GM12878 (cell line): ENCODE measurements at places on chromosomes 7 and 10. TPM values are rescaled to one million over a fixed set of nuclear protein-coding genes. Genes with fewer than 3 reads are reported as not detected.

Gene TCERG1L
- not detected in 2 replicates for total RNA-seq

Gene FBXO24
- total RNA-seq = not detected in 2 replicates

Gene CRPPA
- not detected in 2 replicates for total RNA-seq

- H3K27ac ChIP-seq = no peak overlapping the region
- no peak for DNase-seq
- H3K4me3 ChIP-seq = no peak overlapping the region
- H3K36me3 ChIP-seq = no peaks in the 10 kb centered on the region
- H3K27me3 ChIP-seq = no peaks in the 10 kb centered on the region
Observed at GRCh38 chr10:8349610-8350249, 295.2 kb downstream of the GATA3 start.

DNA sequence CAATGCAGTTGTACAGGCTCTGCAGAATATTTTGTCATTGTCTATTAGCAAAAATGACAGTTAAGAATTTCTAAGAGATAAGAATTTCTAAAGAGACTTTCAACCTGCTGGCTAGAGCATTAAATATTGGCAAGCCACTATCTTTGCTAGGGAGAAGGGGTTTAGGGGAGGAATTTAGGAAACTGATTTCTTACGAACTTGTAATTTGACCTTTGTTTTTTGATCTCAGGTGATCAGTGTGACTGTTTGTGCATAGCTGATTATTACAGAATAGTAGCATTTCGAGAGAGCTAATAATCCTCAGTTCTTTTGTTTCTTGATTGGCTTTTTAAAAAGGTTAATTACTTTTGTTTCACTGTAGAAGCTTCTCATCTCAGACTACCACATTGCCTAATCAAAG is 68.1 kb downstream of the ST7 start:
- no peaks in the 10 kb centered on the region; the same call in 1 of the 2 replicates for H3K36me3 ChIP-seq
- no peak overlapping the region; the same call in 1 of the 2 replicates for H3K27ac ChIP-seq
- no peak for DNase-seq
- peak overlapping the region; percentile 45; the same call in 1 of the 2 replicates for H3K4me3 ChIP-seq

DNA sequence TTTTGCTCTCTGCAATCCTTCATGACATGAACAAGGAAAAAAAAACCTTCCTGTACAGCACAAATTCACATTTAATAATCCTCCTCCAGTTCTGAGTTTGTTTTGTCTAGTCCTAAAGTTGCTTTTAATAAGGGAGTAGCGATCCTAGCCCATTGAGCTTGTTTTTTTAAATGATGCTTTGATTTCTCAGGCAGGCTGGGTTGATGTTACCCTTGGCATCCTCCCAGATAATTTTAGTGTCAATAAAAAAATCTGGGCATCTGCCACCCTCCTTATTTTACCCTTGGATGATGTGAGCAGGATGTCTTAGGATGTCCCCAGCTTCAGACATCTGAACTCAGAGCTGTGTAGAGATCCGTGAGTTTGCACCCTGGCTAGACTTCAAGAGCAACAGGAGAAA is 33.9 kb upstream of the PROSER2 start:
- no peak for DNase-seq
- no peak overlapping the region for H3K27ac ChIP-seq
- H3K4me1 ChIP-seq = no peaks in the 10 kb centered on the region
- H3K27me3 ChIP-seq = no peaks in the 10 kb centered on the region; the same call in none of the 2 replicates
- no peaks in the 10 kb centered on the region for H3K36me3 ChIP-seq

DNA sequence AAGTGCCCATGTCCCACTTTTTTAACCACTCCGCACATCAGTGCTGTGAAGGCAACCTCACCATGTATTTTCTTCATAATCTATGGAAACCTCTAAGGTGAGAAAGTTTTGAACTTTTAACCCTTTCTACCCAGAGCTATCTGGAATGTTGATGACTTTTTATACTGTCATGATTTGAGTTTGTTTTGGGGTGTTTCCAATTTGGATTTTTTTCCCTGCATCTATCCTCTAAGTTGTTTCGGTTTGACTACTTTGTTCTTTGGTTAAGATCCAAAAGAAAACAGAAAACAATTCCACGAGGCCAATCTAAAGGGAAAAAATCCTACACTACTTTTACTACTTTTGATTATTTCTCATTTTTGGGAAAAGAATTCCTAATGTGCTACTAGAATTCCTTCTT is 279.7 kb downstream of the USP6NL start:
- DNase-seq = no peak
- peaks cover 37% of the 10 kb centered on the region for H3K36me3 ChIP-seq
- no peak overlapping the region for H3K4me3 ChIP-seq
- no peaks in the 10 kb centered on the region for H3K27me3 ChIP-seq
- H3K4me1 ChIP-seq = no peaks in the 10 kb centered on the region
